ENCODE measurements at places on chromosomes 6 and 20.

- no peak for DNase-seq
Observed at GRCh38 chr6:46655803-46656202, 3.0 kb downstream of the SLC25A27 start.

DNA sequence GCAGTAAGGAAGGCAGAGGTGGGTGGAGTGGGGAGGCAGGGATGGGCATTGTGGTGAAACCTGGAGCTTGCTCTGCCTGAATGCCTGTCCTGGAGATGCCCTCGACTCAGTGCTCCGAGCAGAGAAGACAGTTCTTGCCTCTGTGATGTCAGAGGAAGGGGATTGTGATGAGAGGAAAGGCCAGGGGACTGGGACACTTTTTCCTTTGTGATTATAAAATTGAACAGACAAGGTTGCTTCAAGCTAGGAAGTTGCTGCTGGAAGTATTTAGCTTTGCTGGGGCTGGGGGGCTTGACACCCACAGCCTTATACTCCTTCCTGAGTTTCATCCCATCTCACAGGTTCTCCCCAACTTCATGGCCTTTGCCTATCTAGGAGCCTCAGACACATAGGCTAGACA lies at the start of gene SIRPD:
TSS of gene SIRPD (minus strand) at position 101 of the 400 bp plus-strand sequence. CDS start at position 49, 52 bp downstream.
- DNase-seq, result no peak

DNA sequence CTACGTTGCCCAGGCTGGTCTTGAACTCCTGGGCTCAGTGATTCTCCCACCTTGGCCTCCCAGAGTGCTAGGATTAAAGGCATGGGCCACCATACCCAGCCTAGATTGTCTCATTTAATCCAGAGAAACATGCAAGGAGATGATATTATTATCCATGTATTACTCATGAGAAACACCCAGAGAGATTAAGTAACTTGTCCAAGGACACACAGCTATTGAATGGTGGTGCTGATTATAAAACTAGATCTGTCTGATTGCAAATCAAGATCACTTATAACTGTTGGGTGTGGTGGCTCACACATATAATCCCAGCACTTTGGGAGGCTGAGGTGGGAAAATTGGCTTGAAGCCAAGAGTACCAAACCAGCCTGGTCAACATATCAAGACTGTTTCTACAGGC lies 94.4 kb upstream of the ZNF217 start:
- no peak for DNase-seq

- DNase-seq, result no peak
Observed at GRCh38 chr6:10383331-10384090, 31.4 kb downstream of the TFAP2A start.

DNA sequence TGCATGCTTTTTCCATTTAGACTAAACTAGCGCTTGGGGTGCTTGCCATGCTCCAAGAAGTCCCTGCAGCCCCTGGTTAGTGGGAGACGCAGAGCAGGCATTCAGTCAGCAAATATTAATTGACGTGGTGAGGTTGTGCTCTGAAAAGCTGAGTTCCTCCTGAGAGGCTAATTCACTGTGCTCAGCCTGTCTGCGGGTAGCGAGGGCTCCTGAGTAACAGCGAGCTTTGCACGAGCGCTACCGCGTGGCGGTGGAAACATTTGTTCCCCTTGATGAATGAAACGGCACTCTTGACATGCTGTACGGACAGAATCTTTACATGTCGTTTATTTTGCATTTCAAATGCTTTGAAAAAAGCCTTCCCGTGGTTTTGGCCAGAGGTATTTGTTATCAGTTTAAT lies 170.6 kb upstream of the AGPAT4 start:
- DNase-seq, result no peak

DNA sequence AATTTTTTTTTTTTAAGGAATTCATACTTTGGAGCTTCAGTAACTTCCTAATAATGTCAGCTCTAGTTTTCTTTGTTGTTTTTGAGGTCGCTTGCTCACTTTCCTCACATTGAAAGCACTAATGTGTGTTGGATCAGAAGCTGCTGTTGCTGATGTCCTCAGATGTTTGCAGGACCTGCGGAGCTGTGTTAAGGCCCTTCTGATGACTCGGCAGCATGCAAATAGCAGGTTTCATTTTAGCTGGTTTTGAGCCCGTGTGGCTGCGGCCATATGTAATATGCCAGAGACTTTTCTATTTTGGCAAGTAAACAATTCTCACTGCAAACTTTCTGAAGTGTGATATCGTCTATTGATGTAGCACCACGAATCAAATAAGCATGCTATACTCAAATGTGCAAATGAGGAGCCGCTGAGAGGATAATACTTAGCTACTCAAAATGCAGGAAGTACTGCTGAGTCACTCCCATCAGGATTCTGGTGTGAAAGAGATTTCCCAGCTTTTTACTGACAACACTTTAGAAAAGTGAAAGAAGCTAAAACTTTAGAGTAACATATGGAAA lies 187.8 kb downstream of the SASH1 start:
- DNase-seq, result no peak

DNA sequence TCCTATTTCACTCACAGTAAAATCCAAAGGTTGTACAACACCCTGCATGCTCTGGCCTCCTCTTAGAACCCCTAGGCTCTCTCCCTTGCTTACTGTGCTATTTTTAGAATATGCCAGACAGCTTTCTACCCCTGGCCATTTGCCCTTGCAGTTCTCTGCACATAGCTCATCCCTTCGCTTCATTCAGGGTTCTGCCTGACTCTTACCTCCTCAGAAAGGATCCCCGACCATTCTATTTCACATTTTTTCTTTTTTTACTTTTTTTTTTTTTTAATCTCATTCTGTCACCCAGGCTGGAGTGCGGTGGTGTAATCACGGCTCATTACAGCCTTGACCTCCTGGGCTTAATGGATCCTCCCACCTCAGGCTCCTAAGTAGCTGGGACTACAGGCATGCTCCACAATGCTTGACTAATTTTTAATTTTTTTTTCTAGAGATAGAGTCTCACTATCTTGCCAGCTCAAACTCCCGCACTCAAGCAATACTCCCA lies 33.6 kb downstream of the COMMD7 start:
- DNase-seq, result no peak

DNA sequence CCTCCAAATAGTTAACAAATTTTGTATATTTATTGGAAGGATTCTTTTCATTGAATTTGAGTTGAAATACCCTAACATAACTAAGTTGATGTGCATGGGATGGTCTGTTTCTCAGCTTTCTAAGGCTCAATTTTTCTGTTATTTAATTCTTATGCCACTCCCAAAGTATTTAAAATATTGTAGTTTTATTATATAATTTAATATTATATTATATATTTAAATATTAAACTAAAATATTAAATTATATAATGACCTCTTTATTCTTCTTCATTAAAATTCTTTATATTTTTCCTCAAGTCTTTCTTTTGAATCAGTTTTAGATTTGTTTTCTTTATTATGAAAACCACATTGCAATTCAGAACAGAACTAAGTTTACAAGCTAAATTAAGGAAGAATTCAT lies 194.7 kb downstream of the TFAP2B start:
- DNase-seq, result no peak

DNA sequence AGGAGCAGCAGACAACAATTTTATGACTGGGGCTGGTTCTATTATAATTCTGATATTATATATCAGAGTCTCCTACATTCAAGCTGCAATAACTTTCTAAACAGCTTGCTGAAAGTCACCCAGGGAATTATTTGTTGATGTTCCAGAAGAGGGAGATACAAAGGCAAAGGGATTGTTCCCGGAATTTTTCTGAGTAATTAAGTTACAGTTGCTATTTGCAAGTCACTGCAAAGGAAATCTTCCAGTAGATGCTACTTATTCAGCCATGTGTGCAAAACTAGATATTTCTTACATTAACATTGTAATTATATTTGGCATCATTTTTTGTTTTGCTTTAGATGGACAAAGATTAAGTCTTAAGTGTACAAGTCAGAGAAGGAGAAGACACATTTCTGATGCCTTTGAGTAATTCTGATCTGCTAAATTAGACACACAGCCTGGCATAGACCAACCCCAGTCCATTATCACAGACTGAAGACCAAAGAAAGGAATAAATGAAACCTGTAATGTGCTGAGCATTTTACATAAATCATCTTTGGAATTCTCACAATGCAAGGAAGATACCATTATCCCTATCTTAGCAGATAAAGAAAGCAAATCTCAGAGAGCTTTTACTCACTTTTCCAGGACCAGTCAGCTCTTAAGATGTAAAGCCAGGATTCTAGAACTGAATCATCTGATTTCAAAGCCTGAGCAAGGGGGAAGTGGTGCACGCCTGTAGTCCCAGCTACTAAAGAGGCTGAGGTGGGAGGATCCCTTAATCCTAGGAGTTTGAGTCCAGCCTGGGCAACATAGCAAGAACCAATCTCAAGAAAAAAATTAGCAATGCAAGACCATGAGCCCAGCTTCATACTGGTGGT lies 62.6 kb upstream of the AKAP12 start:
- DNase-seq, result no peak

- DNase-seq, result no peak
Observed at GRCh38 chr6:121438869-121439268, 3.4 kb downstream of the GJA1 start.

DNA sequence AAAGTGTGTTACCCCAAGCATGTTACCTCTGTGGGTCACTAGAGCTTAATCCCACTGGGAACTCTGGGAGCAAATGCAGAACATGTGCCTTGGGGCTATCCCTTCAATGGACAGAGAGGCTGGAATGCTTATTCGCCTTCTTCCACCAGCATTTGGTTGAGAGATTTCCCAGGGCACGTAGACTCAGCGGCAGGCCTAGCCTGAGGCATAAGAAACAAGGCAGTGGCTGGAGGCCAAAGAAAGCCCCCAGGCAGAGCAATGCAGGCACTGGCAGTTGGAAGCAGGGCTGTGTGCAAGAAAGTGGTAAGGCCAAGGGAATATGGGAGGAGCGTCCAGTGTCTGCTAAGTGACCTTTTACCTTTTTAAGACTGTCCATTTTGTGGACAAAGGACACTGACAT lies 114.0 kb upstream of the FLRT3 start:
- no peak for DNase-seq

GRCh38 chr6:797479-798077 lies 104.6 kb upstream of the EXOC2 start:
- DNase-seq, result no peak

DNA sequence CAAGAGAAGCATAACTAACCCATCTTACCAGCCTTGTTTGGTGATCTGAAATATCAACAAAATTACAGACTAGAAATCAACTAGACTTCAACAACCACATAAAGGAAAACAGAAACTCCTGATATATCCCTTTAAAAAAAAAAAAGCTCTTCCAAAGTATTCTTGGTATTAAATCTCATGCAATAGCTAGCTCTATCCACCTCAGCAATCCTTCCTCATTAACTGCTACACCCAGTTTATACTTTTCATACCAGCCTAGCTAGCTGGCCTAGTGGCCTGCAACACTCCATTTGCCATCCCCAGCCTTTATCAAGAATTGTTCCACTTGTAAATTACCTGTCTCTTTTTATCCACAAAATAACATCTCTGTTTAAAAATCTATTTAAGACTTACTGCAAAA lies 69.0 kb downstream of the BACH2 start:
- no peak for DNase-seq

- no peak for DNase-seq
Observed at GRCh38 chr20:61912665-61913422, 152.8 kb downstream of the TAF4 start.

DNA sequence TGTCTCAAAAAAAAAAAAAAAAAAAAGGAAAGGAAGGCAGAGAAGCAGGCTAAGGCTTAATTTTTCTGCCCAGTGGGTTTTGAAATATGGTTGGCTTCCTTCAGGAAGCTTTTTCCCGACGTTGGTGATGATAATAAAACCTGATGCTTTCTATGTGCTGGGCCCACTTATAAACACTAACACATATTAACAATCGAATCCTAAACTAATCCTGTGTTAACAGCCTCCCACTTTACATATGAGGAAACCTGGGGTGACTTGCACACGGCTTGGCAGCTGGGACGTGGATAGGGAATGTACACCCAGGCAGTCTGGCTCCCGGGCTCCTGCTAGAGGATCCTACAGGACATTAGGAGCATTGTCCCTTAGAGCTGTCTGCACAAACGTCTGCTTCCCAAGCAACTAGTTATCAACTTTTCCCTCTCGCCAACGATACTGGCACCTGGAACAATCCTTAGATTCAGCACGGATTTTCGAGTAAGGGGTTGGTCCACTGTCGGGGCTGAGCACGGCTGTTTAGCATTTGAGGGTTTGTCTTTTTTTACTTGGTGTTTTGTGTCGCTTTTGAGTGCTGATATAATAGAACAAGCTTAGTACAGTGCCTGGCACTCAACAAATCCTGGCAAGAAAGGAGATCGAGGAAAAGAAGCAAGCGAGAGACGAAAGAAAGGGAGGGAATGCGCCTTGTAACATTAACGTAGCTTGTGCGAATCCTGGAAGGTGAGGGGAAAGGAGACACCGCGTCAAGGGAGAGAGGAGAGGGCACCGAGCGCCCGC lies 622 bp upstream of the KIZ start:
- no peak for DNase-seq

- no peak for DNase-seq
Observed at GRCh38 chr6:117280922-117281321, 15.6 kb downstream of the VGLL2 start.

DNA sequence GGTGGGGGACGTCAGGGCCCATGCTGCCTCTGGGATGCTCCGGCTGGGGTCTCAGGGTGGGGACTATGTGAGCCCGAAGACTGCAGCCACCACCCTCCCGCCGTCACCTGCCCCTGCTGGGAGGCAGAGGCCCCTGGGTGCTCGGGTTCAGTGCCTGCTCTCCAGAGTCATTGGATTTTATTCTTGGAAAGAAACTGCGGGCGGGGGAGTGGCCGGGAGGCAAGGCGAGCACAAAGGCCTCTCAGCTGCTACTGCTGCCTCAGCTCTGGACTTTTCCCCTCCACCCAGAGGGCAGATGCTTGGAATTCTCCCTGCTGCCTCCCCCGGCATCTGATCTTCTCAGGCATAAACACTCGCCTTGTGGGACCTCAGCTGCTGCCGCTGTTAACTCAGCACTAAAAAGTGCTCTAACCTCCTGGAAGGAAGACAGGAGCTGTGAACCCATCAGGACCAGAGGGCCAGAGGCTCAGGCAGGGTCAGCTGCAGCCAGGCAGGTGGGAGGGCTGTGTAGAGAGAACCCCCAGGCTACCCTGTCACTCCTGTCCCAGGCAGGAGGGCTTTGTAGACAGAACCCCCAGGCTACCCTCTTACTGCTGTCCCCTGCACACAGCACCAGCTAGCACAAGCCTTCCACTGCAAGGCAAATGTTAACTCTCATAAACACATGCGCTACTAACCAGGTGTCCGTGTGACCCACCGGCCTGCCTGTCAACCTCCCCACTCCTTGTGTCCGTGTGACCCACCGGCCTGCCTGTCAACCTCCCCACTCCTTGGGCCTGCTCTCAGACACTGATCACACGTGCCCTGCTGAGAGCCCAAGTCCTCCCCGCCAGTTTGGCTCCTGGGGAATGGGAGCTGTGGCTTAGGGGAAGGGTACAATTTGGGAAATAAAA lies 9.4 kb upstream of the FRMD1 start:
- no peak for DNase-seq
